ENCODE measurements at places on chromosomes 7 and 10.

DNA sequence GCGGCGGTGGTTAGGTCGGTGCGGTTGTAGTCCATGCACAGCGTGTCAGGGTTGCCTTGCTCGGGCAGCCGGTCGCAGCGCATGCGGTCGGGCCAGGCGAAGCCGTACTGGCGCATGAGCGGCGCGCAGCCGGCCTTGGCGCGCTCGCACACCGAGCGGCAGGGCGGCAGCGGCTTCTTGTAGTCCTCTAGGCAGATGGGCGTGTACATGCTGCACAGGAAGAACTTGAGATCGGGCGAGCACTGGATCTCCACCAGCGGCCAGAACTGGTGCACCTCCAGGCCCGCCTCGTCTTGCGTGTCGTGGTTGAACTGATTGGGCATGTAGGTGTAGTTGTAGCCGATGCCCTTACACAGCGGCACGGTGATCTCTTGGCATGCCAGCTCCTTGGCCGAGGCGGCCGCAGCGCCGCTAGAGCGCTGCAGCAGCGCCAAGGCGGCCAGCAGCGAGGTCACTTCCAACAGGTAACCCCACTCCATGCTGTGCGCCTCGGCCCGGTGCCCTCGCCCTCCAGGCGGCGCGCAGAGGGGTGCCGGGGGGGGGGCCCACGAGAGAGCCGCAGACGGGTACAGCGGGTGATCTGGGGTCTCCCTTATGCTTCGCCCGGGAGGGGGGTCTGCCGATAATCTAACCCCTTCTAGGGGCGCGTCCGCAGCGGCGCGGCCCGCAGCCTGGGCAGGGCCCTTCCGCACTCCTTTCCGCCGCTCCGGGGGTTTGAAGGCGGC is 983 bp downstream of the FZD8 start:
- DNase-seq = peak; percentile 22

DNA sequence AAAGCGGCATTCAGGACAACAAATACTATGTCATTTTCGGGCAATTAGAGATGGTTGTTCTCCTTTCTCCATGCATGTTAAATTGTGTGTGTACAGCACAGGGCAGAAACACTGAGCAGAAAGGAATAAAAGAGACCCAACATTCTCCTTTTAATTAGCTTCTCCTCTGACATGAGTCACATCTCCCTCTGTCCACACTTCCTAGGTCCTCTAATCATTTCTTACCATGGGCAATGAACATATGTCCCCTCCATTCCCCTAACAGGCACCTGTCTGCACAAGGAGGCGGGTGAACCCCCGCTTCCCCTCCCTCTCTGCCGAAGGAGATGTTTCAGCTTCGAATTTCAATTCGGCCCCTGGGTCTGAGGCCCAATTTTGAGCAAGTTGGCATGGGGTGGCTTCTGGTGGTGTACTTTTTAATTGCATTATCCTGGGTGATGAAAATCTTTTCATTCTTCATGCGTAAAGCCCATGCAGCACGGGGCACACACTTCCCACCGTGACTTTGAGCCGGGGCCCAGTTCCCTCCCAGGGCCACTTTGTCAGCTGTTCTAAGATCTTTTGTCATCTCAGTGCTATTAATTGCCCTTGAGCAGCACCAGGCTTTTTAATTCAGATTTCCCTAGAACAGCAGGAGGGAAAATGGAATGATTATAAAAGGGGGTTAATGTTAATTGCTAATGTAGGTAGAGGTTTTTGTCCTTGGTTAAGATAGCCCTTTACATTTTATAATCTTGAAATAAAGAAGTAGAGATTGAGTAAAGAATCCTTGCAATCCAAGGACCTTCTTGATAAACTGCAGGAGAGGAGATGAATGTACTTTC is 219.5 kb upstream of the NRP1 start:
- DNase-seq = no peak

- no peak for DNase-seq
These were observed 79.0 kb upstream of the CELF2 start for GRCh38 chr10:10938676-10939075.

DNA sequence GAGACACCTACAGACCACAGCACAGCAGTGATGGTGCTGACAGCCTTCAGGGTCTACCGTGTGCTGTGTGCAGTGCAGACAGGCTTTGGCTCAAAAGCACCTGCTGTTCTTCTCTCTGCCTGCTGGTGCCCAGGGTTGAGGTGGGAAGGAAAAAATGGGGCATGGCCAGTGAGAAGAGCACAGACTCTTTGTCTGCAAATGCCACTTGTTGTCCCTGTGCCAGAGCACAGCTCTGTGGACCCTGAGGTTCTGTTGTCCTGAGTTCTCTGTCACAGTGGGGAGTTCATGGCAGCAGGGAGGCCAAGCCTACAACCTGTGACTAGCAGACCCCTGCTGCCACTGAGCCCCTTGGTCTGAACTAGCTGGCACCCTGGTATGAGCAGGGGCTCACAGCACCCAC is 376.7 kb downstream of the GLRX3 start:
- DNase-seq = no peak

GRCh38 chr10:133230044-133230361 is at the start of gene UTF1:
UTF1 (plus strand) TSS chr10:133230217; CDS start chr10:133230289, 72 bp downstream.
- no peak for DNase-seq

DNA sequence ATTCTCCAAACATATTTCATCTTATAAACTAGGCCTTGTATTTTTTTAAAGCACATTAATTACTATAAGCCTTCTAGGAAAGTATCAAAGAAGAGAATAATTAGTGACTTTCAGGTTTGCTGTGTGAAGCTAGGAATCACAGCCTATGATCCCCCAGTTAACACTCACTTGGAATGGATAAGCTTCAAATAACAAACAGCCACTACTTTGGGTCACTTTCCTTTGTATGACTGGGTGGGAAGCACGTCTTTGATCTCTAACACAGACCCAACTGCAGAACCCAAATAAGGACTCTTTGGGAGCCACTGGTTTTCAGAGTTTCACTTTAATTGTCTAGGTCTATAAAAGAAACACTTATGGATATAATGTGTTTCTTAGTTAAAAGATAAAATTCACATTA is 769.3 kb downstream of the MAGI2 start:
- DNase-seq = no peak

- DNase-seq = no peak
These were observed 7.0 kb upstream of the CYP3A4 start for GRCh38 chr7:99791021-99791420.

GRCh38 chr10:109931163-109931562 is 7.9 kb upstream of the XPNPEP1 start:
- DNase-seq = no peak

DNA sequence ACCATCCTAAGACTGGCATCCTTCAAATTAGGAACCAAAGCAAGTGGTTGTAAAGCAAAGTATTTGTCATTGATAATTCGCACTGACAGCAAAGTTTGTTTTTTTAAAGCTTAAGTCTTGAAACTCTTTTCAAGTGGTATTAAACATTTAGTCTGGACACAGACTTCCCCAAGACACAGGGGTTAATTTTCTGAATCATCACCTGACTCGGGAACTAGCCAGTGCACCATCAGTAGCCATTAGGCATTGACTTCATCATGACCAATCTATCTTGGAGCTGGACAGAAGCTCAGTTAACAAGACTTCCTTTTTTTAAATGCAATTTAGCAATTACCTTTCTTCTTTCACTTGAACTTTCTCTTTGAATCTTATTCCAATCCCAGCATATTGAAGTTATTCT is 210.6 kb downstream of the ZNF365 start:
- no peak for DNase-seq

GRCh38 chr7:19470031-19470430 is 238.8 kb downstream of the POLR1F start:
- DNase-seq = no peak

DNA sequence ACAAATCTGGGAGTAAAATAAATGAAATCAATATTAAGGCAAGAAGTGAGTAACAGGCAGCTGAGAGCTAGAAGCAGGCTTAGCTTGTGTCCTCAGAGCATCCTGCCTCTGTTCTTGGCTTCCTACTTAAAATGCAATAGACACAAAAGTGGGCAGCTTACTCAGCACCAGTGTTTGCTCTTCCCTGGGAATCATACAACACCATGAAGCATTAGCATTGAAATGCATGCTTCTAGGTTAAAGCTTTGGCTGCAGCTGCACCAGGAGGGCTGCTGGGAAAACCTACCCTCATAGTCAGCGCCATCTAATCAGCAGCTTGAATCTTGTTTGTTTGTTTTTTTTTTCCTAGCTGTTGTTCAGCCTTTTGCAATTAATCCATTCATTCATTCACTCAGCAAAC is 104.2 kb upstream of the VWC2 start:
- DNase-seq = no peak

DNA sequence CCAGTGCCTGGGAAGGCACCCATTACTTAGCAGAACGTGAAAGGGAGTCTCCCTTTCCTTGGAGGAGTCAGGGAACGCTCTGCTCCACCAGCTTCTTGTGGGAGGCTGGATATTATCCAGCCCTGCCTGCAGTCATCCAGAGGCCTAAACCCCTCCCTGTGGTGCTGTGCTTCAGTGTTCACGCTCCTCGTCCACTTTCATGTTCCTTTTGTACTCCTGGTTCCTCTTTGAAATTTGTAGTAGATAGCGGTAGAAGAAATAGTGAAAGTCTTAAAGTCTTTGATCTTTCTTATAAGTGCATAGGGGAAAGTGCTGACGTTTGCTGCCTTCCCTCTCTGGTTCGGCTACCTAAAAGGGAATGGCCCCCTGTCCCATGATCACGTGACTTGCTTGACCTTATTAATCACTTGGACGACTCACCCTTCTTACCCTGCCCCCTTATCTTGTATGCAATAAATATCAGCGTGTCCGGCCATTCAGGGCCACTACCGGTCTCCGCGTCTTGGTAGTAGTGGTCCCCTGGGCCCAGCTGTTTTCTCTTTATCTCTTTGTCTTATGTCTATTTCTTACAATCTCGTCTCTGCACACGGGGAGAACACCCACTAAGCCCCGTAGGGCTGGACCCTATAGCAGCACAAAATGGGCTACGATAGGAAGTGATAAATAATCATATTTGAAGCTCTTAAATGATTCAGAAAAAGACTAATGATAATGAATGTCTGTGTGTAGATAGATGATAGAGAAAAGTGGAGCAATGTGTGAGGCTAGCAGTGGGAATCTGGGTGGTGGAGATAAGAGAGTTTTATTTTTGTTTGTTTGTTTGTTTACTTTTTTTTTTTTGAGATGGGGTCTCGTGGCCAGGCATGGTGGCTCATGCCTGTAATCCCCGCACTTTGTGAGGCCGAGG is 5.8 kb upstream of the ESYT2 start:
- no peak for DNase-seq

GRCh38 chr10:110821508-110821907 is 50.2 kb upstream of the PDCD4 start:
- DNase-seq = no peak

DNA sequence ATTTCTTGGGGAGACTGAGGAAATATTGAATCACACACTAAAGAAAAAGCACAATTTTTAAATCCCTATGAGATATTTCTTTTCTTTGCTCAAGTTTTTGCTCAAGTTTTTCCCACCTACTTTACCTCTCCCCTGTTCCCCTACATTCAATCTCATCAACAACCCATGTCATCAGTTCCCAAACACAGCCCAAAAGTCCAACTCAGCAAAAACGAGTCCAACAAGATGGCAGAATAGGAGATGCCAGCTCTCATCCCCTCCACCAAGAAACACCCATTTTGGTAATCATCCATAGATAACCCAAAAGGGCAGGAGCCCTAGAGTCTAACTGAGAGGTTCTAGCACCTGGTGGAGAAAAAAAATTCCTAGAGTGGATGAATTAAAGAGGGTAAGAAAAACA is 152.5 kb upstream of the GHITM start:
- no peak for DNase-seq

DNA sequence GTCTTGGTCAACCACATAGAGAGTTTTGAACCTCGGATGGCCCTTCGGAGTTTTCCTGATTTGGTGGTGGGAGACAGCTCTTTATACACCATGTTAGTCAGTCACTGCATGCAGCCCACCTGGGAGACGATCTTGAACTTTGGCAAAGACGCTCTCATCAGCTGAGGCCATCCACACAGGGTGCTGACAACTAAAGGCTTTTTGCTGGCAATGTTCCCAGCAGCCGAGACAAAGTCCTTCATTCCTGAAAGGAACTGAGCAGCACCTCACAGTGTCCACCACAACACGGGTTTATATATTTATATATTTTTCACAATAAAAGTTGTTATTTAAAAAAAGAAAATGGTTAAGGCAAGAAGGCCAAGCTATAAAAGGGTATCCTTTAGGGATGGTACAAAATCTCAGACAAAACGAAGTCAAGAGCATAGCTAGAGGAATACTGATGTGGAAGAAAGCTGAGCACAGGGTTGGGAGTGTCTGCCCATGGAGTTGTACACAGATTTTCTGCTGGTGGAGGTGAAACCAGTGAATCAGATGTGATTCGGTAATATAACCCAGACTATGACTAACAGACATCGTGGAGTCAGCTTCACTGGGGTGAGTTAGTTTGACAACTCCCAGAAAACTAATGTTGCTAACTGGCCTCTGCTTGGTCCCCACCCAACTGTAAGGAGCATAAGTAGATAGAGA is 27.4 kb upstream of the CAPZA2 start:
- no peak for DNase-seq

GRCh38 chr10:18351421-18351820 is 211.2 kb downstream of the CACNB2 start:
- DNase-seq = no peak

DNA sequence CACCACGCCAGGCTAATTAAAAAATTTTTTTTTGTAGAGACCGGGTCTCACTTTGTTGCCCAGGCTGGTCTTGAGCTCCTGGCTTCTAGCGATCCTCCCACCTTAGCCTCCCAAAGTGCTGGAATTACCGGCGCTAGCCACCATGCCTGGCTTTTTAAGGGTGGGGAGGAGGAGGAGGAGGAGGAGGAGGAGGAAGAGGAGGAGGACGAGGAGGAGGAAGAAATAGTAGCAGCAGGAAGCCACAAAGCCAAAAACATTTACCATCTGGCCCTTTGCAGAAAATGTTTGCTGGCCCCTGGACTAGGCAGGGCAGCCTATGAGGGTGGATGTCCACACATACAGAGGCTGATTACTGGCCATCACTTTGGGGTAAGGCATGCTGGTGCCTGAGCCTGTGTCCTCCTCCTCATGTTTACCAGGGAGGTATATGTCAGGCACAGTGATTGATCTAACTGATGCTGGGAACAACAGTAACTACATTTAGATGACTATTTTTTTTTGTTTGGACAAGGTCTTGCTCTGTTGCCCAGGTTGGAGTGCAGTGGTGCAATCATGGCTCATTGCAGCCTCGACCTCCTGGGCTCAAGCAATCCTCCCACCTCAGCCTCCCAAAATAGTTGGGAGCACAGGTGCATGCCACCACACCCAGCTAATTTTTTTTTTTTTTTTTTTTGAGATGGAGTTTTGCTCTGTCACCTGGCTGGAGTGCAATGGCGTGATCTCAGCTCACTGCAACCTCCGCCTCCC is 122.1 kb downstream of the HIP1 start:
- DNase-seq = no peak

GRCh38 chr10:132649651-132650360 is 112.2 kb downstream of the INPP5A start:
- DNase-seq = no peak
